ENCODE measurements at places on chromosomes 6 and 20.

DNA sequence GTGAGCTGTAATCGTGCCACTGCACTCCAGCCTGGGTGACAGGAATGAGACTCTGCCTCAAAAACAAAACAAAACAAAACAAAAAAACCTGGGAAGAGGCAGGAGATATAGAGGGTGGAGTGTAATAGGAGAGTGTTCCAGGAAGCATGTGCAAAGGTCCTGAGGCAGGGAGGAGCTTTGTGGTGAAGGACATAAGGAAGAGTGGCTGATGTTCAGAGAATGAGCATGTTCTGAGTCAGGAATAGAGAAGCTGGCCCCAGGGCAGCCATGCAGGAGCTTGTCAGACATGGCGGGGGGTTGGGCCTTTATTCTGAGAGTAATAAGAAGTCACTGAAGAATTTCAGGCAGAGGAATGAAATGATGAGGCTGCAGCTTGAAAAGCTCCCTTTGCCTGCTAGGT lies 337.0 kb downstream of the CDH26 start:
- DNase-seq, result no peak

DNA sequence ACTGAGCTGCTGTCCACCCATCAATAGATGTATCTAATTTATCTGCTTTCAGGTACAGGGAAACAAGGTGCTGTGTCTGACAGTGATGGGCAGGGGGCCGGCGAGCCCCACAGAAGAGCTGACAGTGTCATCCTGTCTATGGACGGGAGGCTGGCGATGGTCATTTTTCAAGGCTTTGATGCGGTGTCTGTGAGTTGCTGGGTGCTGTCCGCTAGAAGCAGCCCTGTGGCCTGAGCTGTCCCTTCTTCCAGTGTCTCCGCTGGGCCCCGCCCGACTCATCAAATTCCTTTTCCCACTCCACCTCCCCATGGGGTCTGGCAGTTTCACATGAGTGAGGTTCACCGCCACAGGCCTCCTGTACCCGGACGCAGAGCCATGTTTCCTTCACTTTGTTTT lies 161.4 kb upstream of the PMEPA1 start:
- DNase-seq, result no peak

GRCh38 chr6:114068116-114068515 lies 97.2 kb upstream of the HDAC2 start:
- DNase-seq, result no peak

- no peak for DNase-seq
These were observed 394.3 kb upstream of the SOX4 start for GRCh38 chr6:21199262-21199661.

DNA sequence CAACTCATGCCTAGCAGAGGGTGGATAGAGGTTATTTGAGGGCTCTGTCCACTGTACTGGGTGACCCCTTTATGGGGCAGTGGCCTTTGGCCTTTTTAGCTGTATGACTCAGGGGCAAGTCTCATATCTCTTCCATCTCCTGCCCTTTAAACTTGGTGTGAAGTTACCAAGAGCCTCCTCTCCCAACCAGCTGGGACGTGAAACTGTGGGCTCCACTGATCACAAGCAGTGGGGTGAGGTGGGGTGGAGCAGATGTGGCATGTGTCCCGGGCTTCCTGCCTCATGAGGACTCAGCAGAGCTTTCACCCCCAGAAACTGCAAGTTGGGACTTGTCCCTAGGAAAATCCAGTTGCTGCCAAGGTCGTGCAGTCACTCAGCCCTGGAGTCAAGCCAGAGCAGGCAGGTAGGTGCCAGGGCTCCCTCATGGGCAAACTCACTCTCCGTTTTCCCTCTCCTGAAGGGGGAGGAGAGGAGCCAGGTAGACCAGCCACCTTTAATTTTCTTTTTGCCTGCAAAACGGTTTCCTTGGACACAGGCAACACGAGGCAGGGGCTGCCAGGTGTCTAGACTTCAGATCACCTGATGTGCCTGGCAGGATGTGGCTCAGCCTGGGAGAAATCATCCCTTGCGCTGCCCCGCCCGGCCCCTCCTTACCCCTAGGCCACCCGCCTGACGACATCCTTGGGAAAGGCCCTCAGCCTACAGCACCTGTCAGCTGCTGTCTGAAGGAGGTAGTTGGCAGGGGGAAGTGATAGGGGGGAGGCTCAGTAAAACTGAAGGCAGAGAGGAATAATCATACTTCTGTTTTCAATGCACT lies 4.0 kb downstream of the CDKN1A start:
- peak; percentile 79 for DNase-seq

Data from CD4-positive, alpha-beta T cell treated with Interleukin-2 at 100 ng/mL for 4 hours (primary cell).